ENCODE measurements at places on chromosomes 6 and 20.
A peak's percentile ranks its signal among the peaks of the same experiment; 100 is the strongest.

DNA sequence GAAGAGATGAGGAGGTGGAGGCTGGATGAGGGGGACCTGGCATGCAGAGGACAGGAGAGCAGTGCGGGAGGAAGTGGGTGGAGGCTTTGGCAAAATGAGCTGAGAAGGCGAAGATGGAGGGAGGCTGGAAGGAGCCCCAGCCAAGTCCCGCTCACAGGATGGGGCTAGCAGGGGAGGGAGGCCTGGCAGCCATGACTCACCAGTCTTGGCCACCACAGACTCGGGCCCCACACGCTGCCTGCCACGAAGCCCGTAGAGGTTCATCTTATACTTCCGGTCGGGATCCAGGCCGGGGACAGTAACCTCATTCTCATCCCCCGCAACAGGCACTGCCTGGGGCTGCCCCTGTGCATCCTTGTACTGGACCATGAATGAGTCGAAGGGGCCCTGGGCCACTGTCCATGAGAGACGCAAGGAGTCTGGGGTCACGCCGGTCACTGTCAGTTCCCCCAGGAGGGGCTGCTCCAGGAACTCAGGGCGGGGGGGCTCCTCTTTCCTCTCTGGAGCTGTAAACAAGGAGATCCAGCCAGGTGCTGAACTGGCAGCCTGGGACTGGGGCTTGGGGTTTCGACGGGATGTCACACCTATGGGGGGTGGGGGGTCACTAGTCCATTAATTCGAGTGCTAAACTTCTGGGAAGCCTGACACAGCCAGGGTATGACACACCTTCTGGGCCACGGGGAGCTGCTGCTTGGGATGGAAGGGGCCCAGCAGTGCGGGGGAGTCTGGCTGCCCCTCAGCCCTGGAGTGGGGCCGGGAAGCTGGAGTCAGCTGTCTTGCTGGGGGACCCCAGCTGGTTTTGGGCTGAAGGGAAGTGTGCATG lies 27.8 kb downstream of the TNXB start:
- DNase-seq, result no peak

- DNase-seq, result no peak
Observed at GRCh38 chr20:37714978-37715672, 21.3 kb downstream of the CTNNBL1 start.

- no peak for DNase-seq
Observed at GRCh38 chr20:43066125-43066524, 123.6 kb downstream of the PTPRT start.

DNA sequence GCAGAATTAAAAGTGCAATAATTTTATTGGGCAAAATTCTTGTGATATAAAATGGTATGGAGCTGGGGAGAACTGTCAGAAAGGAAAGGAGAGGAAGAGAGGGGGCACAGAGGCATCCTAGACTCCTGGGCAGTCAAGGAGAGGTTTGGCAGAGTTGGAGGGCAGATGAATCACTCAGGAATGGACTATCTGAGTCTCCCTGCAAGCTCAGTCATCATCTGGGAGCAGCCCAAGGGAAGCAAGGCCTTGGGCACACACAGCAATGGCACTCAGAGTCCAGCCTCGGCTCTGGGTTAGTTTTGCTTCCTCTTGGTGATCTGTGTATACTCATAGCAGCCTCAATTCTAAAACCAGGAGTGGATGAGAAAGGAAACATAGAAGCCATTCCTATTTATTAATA lies 67.2 kb downstream of the SLC22A1 start:
- DNase-seq, result no peak

DNA sequence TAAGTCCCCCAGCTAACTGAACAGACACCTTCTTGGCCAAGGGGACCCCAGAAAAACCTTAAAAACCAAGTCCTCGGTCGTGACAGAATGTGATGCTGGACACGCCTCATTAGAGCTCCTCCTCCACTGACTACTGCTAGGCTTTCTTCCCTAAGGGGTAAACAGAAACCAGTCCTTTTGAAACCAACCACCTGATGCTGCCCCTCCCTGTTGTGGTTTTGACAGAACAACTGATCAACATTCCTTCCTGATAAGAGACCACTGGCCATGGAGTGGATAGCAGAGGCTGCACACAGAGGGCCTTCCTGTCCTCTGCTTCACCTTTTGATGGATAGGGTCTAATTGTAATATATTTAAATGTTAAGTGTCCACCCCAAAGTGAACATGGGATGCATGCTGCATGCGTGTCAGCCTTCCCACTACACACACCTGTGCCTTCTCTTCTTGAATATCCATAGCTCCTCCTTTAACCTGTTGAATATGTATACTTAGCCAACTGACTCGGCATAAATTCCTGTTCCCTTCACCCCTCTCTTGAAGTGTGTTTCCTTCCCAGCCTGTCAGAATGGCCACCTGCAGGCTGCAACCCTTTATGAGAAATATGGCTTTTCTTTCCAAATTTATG lies 27.9 kb upstream of the SLC2A12 start:
- DNase-seq, result peak; percentile 35

- DNase-seq, result no peak
Observed at GRCh38 chr6:106486236-106486635, 125.7 kb downstream of the CRYBG1 start.

DNA sequence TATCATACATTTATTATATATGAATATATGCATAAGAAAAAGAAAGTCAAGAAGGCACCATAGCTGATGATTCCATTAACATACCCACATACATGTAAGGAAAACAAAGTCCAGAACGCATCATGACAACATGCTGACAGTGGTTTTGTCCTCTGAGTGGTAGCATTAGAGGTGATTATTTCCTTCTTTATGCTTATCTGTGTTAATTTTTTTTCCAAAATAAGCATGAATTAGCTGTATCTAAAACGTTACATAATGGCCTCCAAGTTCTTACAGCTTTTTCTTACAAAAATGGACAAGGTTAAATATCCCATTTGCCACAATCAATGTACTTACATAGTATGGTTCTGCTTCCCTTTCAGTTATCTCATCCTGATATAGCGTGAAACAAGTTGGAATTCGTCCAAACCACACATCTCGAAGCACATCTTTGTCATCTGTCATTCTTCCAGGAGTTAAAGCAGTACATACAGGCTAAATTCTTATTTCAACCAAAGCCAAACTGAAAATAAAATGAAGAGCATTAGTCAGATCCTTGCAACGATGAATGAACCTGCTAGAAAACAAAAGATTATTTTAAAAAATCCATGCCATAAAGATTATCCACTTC lies 9.7 kb downstream of the ATG5 start:
- DNase-seq, result no peak

- DNase-seq, result no peak
Observed at GRCh38 chr6:89536231-89536630, 102.3 kb downstream of the LYRM2 start.

DNA sequence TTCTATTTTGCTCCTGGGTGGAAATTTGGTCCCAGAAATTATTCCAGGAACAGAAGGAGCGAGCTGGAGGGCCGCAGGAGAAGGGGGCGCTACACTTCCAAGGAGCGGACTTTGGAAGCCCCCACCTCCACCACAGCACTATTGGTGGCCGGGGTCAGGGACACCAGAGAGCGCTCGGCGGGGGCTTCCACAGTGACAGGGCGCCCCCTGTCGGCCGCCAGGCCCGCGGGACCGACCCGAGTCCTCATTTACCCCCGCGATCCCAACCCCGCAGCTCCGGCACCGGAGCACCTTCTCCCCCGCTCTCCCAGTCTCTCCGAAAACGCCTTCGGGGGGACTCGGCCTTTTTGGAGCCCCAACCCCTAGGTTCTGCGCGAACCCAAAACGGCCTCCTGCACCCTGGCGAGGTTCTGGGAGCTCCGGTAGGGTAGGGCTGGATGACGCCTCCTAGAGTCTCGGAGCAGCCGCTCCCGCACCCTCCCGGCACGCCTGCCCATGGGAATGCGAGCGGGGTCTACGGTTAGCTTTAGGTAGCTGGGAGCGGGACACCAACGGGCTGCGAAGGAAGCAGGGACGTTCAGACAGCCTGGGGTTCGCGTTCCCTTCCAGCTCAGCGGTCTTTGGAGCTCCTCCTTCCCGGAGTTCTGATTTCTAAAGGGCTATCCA lies 2.4 kb upstream of the FOXA2 start:
- no peak for DNase-seq

DNA sequence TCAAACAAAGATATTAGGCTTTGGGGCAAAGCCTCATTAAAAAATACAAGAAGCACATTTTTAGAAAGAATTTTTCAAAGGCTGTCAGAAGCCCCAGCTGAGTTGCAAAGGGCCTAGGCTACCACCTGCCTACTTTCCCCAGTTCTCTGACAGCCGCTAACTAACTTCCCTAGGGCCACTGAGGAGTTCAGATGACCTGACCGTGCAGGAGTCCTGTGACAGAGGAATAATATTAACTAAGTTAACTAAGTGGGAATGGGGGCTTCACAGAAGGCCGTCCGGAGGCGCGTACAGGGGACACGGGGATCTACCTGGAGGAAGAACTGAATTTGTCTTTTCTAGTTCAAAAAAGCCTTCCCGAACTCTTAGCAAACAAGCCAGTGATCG lies 884 bp downstream of the MCHR2 start:
- no peak for DNase-seq

GRCh38 chr6:36377594-36377993 lies 9.9 kb downstream of the ETV7 start:
- no peak for DNase-seq

- no peak for DNase-seq
Observed at GRCh38 chr6:43089467-43089866, 13.4 kb downstream of the PTK7 start.

GRCh38 chr20:45346291-45346718 lies 1.9 kb downstream of the SDC4 start:
- no peak for DNase-seq

DNA sequence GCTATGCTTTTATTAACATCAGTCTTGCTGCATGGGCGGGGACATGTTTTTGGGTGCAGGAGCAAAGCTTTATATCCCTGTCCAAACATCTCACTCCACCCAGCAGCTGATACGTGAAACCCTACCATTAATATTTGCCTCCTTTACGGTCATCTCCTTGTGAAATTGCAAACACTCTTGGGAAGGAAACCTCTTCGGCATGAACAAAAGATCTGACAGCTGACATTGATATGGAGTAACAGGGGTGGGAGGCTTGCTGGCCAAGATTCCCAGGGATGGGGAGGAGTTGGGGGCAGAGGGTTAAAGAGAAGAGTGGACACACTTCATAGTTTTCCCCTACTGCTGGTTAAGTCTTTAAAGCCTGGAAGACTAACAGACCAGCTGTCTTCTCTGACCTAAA lies 22.2 kb upstream of the VEGFA start:
- no peak for DNase-seq

DNA sequence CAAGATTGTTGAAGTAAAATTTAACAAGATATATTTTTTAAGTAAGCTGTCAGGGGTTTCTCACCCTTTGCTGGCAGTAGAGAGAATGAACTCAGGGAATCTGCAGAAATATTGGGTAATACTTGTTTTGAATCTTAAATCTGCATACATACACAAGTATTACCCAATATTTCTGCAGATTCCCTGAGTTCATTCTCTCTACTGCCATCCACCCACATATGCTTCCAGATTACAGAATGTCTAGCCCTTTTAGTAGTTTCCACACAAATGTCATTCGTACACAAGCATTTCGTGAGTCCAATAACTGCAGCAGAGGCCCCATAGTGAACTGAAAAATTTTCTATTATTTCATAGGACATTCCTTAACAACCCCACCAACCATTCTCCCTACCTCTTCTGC lies 69.6 kb upstream of the TNFRSF21 start:
- no peak for DNase-seq

GRCh38 chr20:62762801-62763368 lies 33.4 kb upstream of the MRGBP start:
- no peak for DNase-seq

GRCh38 chr20:62487561-62488354 lies 12.0 kb upstream of the GATA5 start:
- no peak for DNase-seq

GRCh38 chr6:30903236-30903635 lies 4.8 kb upstream of the GTF2H4 start:
- no peak for DNase-seq

GRCh38 chr6:79070206-79070825 lies 7.7 kb downstream of the PHIP start:
- DNase-seq, result no peak

- DNase-seq, result peak; percentile 19
Observed at GRCh38 chr20:5714261-5715041, 35.8 kb upstream of the SHLD1 start.

DNA sequence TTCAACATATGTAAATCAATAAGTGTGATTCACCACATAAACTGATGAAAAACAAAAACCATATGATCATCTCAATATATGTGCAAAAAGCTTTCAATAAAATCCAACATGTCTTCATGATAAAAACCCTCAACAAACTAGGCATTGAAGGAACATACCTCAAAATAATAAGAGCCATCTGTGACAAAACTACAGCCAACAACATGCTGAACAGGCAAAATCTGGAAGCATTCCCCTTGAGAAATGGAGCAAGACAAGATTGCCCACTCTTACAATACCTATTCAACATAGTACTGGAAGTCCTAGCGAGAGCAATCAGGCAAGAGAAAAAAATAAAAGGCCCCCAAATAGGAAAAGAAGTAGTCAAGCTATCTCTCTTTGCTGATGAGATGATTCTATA lies 76.5 kb downstream of the OTOR start:
- no peak for DNase-seq

DNA sequence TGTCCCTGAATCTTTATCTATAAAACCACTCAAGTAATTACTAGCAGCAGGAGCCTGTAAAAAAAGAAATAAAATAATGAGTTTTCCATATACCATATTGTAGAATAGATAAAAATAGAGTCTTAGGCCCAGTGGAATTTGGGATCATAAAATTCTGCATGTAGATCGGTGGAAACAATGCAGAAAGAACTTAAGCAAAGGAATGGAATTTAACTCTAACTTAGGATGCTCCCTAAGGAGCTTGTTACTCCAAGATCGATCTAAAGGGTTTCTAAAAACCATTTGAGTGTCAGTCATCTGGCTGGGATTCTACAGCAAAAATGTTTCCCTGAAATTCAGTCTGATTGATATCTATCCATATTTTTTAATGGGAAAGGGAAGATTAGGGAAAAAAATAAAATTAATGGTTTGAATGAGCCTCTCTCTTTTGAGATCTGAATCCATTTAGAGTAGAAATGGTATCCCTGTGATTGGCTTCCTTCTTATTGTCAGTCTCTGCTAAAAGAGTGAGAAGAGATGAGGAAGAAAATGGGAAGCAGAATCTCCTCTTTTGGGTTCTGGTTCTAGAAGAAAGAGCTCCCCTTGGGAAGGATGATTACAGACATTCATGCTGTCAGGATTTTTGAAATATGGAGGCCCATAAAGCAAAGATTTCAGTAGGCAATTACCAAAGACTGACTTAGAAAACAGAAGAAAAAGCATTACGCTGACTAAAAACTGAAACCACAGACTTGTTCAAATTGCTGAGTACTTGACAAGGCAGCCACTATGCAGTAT lies 564.3 kb upstream of the MARCKS start:
- DNase-seq, result no peak

DNA sequence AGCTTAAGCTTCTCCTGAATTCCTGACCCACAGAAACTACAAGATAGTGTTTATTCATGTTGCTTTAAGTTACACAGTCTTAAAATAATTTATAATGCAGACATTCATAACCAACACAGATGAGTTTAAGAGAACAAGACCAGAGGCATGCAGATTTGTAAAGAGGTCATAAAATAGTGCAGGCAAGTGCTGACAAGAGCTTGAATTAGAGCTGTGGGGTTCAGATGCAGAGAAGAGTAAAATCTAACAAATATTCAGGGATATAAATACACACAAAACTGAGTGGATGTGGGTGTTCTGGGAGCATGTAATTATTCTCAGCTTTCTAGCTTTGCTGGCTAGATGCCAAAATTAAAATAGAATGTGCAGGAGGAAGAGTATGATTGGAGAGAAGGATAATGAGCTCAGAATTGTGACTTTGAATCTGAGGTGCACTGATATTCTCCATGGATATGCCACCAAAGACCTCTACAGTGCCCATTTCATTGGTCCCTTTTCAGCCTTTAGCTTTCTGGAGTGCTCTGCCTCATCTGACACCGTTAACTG lies 291.9 kb upstream of the SGK1 start:
- no peak for DNase-seq

Measured in kidney epithelial cell (primary cell).